ENCODE measurements at places on chromosomes 16 and 17.

DNA sequence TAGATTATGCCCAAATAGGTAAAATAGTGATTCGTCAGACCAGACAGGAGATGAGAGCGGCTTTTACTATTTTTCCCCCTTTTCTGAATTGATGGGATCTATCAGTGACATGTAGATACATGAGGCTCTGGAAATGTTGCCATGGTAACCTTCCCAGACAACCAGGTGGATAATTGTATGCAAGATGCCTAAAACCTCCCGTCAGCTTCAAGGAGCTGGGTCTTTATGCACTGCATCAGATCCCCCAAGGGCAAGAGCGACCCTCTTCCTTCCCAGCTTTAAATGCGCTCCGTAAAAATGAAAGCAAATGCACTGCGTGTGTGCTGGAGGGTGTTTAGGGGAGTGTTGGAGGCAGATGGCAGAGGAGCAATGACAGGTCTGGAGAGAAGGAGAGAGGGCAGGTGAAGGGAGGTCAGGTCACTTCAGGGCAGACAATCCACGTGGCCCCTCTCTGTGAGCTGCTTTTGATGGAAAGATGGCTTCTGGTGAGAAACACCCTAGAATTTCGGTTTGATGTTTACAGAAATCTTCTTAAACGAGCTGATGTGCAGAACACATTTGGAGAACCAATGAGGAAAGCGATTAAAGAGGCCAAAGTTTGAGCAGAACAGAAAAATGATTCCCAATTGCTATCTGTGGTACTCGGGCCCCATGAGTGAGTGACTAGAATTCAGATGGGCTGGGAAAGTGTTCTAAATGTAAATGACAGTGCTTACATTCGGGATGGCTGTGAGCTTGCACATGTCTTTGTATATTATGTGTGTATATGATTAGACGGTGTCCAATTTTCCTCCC lies 461.7 kb upstream of the HSBP1 start:
- no peak for DNase-seq

GRCh38 chr16:19578378-19578971 lies 23.0 kb downstream of the VPS35L start:
- no peak for DNase-seq

- no peak for DNase-seq
Observed at GRCh38 chr16:67017421-67017750, 11.6 kb upstream of the CBFB start.

DNA sequence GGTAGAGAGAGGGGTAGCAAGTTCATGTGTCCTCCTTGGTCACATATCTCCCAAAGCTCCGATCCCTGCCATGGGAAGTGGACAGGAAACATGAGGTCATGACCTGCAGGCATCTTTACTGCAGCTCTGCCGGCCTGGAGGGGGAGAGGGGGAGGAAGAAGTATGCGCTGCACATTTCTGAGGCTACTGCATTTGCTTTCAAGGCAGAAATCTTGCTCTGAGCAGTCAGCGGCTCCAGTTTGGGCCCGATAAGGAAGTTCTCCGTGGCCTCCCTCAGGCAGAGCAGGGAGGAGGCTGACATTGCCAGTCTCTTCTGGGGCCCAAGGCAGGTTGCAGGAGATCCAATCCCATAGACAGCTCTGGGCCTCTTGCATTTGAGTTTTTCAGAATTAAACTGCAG lies 1.5 kb upstream of the NHERF1 start:
- DNase-seq = no peak

GRCh38 chr17:73822371-73822770 lies 178.1 kb upstream of the SDK2 start:
- no peak for DNase-seq

DNA sequence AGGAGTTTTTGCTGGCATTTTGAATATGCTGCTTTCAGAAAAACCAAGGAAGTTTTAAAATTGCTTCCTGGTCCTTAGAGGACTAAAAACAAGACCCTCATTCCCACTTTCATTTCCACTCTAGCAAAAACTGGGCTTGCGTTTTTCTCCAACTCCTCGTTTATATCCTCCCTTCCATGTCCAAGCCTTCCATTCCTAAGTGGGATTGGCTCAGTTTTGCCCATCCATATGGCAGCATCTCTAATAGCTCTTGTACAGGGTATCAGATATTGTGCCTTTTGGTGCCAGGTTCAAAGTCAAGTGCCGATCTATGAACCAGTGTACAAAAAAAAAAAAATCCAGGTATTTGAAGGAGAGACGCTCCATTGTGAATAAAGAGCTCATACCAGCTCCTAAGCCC lies 9.9 kb upstream of the TBKBP1 start:
- DNase-seq = no peak

GRCh38 chr17:80119839-80120238 lies 18.5 kb downstream of the GAA start:
- DNase-seq = no peak

- peak; percentile 88 for DNase-seq
Observed at GRCh38 chr17:73343168-73343634, 31.4 kb upstream of the CDC42EP4 start.

- no peak for DNase-seq
Observed at GRCh38 chr16:56343661-56344517, 81.5 kb downstream of the AMFR start.

- DNase-seq = no peak
Observed at GRCh38 chr16:4378161-4378666, 6.6 kb downstream of the VASN start.

DNA sequence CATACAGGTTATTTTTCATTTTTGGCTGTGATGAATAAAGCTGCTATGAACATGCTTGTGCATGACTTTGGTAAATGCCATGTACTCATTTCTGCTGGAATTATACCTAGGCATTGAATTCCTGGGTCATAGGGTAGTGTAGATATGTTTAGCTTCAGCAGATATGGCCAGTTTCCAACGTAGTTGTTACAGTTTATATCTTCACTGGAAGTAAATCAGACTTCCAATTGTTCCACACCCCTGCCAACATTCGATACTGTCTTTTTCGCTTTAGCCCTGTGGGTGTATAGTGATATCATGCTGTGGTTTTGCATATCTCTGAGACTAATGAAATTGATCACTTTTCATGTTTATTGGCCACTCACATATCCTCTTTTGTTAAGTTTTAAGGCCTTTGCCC lies 50.4 kb downstream of the ARHGAP27 start:
- DNase-seq = peak; percentile 37

DNA sequence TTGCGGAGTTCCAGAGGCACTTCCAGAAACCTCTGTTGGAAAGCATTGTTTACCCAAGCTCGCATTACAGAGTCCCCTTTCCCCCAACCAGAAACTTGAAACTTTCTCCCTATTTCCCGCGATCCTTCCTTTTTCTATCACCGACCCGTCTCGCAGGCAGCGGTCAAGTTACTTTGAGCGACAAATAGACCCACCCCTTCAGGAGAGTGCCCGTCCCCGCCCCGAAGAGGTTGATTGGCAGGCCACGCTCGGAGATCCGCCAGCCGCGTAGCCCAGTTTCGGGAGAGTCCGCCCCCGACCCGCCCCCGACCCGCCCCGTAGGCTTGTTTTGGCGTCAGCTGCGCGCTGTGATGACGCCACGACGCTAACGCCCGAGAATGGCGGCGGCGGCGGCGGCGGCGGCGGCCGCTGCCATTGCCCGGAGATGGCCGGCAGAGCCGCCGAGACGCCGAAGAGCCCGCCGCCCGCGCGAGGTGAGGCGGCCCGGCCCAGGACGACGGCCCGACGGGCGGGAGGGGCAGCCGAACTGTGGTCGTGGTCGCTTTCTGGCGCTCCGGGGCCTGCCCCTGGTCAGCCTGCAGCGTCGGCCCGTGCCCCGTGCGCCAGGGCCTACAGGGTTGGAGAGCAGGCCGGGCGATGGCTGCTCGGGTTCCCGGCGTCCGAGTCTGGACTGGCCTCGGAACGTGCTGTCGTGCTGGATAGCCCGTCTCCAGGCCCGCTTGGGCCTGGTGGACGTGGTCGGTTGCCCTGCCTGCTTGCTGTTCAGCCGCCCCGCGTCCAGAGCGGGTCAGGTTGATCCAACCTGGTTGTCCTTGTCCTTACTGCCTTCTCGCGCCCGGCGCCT lies at the start of gene PSKH1:
PSKH1 (plus strand) TSS at position 356 of the 844 bp plus-strand sequence. CDS start 15,496 bp downstream, outside the sequence.
- peak; percentile 91 for DNase-seq

- DNase-seq = peak; percentile 53
Observed at GRCh38 chr16:97822-98221, 19.8 kb downstream of the MPG start.

DNA sequence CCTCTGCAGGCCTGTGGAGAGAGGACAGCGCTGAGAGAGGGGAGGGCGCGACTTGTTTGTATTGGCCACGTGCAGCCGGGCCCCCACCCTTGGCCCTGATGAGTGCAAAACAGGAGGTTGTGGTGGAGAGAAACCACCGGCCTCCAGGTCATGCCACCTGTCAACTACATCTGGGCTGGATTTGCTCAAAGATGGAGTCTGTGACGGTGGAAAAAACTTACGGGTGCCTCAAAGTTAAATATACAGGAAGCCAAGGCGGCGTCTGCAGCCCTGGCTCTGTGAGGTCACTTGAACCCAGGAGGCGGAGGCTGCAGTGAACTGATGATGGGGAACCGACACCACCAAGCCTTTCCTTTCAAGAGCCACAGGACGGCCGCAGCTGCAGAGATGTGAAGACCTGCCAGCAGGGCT lies 15.7 kb downstream of the C16orf74 start:
- DNase-seq = no peak

DNA sequence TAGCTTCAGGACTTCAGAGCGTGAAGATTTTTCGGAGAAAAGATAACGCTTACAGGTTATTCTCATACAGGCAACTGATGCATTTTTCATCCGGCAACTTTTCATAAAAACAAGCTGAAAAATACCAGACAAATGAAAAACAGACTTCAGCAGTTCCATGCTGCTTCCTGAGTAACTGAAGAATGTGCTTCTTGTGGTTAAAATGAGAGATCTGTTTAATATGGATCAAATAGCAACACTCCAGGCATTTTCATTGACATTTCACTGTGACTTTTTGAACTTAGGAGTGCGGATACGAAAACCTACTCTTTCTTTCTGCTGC lies 705 bp upstream of the PITPNC1 start:
- peak; percentile 59 for DNase-seq

GRCh38 chr16:88770461-88771293 lies 14.3 kb downstream of the PIEZO1 start:
- DNase-seq = peak; percentile 87

DNA sequence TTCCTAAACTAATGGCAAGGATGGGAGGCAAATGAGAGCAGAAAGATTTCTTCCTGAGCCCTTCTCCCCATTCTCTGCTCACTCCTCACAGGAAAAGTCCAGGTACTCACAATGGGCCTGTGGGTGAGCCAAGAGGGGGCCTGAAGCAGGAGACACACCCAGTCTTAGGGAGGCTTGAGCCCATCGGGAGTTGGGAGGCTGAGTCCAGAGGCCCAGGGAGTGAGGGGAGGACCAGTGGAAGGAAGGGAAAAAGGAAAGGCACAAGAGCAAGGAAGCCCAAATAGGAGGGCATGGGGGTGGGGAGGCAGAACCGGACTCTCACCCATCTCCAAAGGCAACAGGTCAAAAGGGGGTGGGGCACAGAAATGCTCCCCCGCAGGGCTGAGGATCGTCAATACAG lies 68.1 kb upstream of the CNEP1R1 start:
- no peak for DNase-seq

DNA sequence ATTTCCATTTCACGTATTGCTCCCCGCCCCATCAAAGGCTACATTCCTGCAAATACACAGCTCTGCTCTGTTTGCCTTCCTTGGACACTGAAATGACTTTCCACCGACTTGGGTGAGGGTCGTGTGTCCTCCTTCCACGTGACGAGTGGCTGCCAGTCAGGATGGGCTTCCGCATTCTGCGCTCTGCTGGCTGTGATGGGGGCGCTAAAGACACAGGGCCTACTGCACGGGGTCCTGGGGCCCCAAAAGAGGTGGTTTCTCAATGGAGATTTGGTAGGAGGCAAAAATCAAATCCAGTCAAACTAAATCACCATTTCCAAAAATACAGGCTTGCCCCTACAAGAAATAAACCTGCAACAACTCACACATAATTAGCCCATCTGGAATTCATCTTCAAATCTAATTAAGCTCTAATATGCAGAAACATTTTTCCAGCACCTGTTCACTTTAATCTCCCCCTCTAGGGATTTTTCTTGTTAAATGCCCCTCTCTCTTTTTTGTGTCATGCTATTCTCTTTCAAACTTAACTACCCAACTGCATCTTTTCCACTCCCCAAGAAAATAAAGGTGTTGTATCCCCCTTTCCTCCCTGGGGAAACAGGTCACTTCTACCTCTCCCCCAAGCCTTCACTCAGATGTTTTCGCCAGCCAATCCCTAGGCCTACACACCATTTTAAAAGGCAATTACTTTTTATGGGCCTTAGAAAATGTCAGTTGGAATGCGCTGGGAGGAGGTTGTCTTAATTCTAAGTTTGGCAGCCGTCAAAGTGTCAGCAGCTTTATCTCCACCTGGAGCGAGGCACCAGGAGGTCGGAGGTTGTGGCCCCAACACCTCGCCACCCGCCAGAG lies 21.9 kb upstream of the FAAP100 start:
- no peak for DNase-seq

DNA sequence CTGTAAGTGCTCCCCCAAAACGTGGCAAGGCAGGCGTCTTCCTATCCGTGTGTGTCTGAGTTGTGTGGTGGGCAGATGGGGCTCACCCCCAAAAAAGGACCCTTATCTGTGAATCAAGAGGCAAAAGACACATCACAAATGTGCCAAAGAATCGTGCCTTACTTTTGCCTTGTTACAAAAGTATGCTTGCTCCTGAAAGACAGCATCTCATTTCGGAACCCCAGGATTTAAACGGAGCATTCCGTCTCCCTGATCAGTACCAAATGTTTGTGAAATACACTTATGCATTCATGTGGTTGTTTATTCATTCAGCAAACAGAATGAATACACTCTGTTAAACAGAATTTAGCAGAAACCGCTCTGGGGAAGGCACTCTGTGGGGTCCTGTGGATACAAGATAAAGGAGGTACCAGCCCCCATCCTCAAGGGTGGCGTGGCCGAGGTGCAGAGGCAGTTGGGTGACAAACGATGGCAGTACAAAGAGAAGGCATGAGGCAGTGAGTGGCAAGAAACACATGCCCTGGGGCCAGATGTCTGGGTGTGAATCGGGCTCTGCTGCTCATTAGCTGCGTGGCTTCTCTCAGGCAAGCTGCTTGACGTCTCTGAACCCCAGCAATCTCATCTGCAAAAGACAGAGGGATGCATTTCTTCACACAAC lies 654 bp downstream of the WFDC1 start:
- peak; percentile 16 for DNase-seq

DNA sequence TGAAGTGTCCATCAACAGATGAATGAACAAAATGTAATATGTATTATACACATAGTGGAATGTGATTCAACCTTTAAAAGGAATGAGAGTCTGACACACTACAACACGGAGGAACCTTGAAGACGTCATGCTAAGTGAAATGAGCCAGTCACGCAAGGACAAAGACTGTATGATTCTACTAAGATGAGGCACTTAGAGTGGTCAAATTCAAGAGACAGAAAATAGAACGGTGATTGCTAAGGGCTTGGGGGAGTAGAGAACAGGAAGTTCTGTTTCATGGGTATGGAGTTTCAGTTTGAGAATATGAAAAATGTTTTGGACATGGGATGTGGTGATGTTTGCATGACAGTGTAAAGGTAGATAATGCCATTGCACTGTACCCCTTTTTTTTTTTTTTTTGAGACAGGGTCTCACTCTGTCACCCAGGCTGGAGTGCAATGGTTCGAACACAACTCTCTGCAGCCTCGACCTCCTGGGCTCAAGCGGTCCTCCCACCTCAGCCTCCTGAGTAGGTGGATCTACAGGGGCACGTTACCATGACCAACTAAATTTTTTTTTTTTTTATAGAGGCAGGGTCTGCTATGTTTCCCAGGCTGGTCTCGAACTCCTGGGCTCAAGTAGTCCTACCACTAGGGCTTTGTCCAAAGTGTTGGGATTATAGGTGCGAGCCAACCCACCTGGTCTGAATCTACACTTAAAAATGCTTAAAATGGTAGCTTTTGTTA lies 2.9 kb upstream of the CCDC102A start:
- DNase-seq = no peak

All from IMR-90 (cell line).